IMR-90 (cell line): ENCODE measurements at places on chromosomes 12 and 14. TPM values are rescaled to one million over a fixed set of nuclear protein-coding genes. Genes with fewer than 3 reads are reported as not detected.

MGAT4C gene
- total RNA-seq = not detected in 2 replicates

SMIM41 gene
- total RNA-seq = not detected in 2 replicates

RIN3 gene
- total RNA-seq = 2.2 and 2.5 TPM in 2 replicates

KLRC3 gene
- total RNA-seq = not detected in 2 replicates

TECPR2 gene
- total RNA-seq = 10.3 and 11.7 TPM in 2 replicates

TAS2R42 gene
- total RNA-seq = not detected in 2 replicates

CCDC60 gene
- not detected in 2 replicates for total RNA-seq

NOPCHAP1 gene
- 5.3 and 5.6 TPM in 2 replicates for total RNA-seq

CCDC197 gene
- total RNA-seq = not detected in 2 replicates

KLRC4 gene
- total RNA-seq = not detected in 2 replicates

ADCY4 gene
- total RNA-seq = not detected in 2 replicates

TMEM116 gene
- total RNA-seq = 4.7 and 8.4 TPM in 2 replicates

RHEBL1 gene
- total RNA-seq = 0.56 and 0.72 TPM in 2 replicates

C12orf50 gene
- not detected in 2 replicates for total RNA-seq

OR11H7 gene
- not detected in 2 replicates for total RNA-seq

RFX4 gene
- not detected in 2 replicates for total RNA-seq

NR2C1 gene
- total RNA-seq = 12.7 and 17.2 TPM in 2 replicates

ARHGEF25 gene
- total RNA-seq = 6.3 and 7.8 TPM in 2 replicates

TMTC1 gene
- 31.9 and 36.4 TPM in 2 replicates for total RNA-seq

PIP4P1 gene
- 15.0 and 15.2 TPM in 2 replicates for total RNA-seq

HOXC4 gene
- total RNA-seq = under 0.01 TPM in 1 of 2 replicates, not detected in the other

EML1 gene
- total RNA-seq = 34.4 and 42.3 TPM in 2 replicates

CFAP54 gene
- total RNA-seq = 0.18 and 0.28 TPM in 2 replicates

PTCSC3 gene
- total RNA-seq = not detected in 2 replicates

ADIPOR2 gene
- 24.9 and 27.2 TPM in 2 replicates for total RNA-seq

TCL1B gene
- total RNA-seq = not detected in 2 replicates
